Activated T-helper 1 cell treated with anti-CD3 and anti-CD28 coated beads, Interleukin-2, amount 50 U/mL, for 16 hours (primary cell): ENCODE measurements at places on chromosomes 11 and 22.
A peak's percentile ranks its signal among the peaks of the same experiment; 100 is the strongest.

GRCh38 chr11:79616392-79616851 is 175.6 kb upstream of the TENM4 start:
- DNase-seq, result no peak

DNA sequence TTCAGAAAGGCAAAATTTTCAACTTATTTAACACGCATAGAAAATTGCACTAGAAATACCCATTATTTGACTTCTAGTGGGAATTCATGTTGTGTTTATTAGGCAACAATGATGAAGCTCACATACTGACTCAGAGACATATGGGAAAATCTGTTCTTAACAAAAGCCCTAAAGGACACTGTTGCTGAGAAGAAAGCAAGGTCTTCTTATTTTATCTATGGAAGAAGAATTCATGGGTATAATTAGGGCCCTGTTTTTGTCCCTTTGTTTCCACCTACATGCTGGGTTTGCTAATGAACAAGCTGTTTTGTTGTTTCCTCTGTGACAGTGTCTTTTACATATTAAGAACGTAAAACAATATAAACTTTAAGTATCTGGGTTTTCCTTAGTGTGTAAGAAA is 606.7 kb upstream of the ARHGAP42 start:
- DNase-seq, result no peak

GRCh38 chr11:43267856-43268580 is 43.8 kb upstream of the API5 start:
- DNase-seq, result no peak

GRCh38 chr22:28882878-28883656 is at the start of gene ZNRF3:
ZNRF3 (plus strand) TSS chr22:28883572; CDS start chr22:28883767, 195 bp downstream.
- DNase-seq, result peak; percentile 90

- no peak for DNase-seq
These were observed 13.0 kb upstream of the TEF start for GRCh38 chr22:41368543-41369423.
